T-cell (primary cell): ENCODE measurements at places on chromosomes 5 and 9. TPM values are rescaled to one million over a fixed set of nuclear protein-coding genes. Genes with fewer than 3 reads are reported as not detected.

DNA sequence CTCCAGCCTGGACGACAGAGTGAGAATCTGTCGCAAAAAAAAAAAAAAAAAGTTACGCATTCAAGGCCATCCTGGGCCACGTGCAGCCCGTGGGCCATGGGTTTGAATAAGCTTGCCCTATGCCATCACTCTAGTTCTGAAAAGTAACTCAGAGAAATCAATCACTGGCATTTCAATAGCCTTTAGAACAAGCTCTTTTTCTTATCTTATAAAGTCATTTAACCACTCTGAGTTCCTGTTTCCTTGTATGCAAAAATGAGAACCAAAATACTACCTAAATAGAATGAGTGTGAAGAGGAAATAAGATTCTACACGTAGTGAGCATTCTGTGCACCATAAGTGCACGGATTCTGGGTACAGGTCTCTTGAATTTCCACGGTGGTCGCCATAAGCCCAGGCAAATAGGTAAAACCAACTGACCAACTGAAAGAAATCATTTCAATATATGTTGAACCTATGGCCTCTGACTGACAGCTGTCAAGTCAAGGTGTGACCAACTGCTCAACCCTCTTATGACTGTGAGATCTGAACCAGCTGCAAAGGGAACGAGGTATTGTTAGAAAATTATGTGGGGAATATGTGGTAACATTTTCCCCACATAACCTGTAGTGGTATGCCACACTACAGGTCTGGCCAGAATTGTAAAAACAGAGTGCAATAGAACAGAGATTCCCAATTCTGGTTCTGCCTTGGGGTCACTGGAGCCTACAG, 143.9 kb upstream of the LHFPL2 start:
- no peak for DNase-seq

GRCh38 chr5:112551419-112552032, 132.4 kb upstream of the EPB41L4A start:
- peak; percentile 8 for DNase-seq

GRCh38 chr5:120152472-120152871, 311.6 kb upstream of the PRR16 start:
- no peak for DNase-seq

The PCDHA6 gene
- not detected for total RNA-seq

The OBP2B gene
- total RNA-seq: not detected

The BAAT gene
- total RNA-seq: 0.13 TPM
